ENCODE measurements at places on chromosomes 12 and 14.

DNA sequence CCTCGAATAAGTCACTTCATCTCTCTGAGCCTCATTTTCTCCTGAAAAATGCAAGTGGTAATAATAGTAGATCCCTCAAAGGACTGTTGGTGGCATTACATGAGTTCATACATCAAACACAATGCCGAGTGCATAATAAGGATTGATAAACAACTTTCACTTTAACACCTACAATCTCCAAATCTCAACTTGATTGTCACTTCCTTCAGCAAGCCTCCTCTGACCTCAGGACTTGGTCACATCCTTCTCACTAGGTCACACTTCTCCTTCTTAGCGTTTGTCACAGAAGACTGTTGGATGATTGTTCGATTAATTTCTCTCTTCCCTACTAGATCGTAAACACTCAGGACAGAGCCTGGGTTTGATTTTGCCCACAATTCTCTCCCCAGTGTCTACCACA is 7.9 kb upstream of the PRKAB1 start:
- peak overlapping the region; percentile 78 for H3K27ac ChIP-seq
- H3K36me3 ChIP-seq, result no peaks in the 10 kb centered on the region
- H3K4me1 ChIP-seq, result peaks cover 9% of the 10 kb centered on the region
- no peak overlapping the region for H3K4me3 ChIP-seq

GRCh38 chr12:72295101-72295500 is 22.9 kb downstream of the TRHDE start:
- no peaks in the 10 kb centered on the region for H3K27me3 ChIP-seq
- H3K27ac ChIP-seq, result no peak overlapping the region
- H3K36me3 ChIP-seq, result peaks cover 2% of the 10 kb centered on the region
- DNase-seq, result no peak

DNA sequence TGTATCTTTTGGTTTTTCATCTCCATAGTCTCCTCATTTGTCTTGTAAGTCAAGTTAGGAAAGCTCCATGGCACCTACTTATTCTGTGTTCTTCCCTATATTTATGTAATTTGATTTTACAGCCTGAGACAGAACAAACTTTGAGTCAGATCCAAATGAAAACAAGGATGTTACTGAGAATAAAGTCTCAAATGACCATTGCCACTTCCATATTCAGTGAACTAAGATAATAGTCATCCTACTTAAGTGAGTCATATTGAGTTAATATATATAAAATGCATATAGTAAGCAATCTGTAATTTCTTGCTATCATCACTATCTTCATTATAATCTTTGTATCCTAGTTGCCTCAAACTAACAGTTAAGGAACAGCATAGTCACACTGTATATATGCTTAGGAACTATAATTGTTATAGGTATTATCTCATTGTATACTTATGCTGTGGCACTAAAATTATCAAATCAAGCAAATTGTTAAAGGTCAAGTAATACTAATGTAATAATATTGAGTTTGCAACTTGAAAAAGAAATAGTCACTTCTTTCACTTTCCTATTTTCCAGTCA is 30.8 kb downstream of the TMTC3 start:
- no peak overlapping the region for H3K27ac ChIP-seq
- H3K36me3 ChIP-seq, result peaks cover 38% of the 10 kb centered on the region
- no peak for DNase-seq
- no peaks in the 10 kb centered on the region for H3K4me1 ChIP-seq
- no peaks in the 10 kb centered on the region for H3K27me3 ChIP-seq

GRCh38 chr12:6230321-6231110 is 30.3 kb downstream of the CD9 start:
- H3K36me3 ChIP-seq, result peaks cover 2% of the 10 kb centered on the region
- peaks cover 21% of the 10 kb centered on the region for H3K4me1 ChIP-seq
- DNase-seq, result peak; percentile 77
- peak overlapping the region; percentile 74 for H3K4me3 ChIP-seq
- peaks cover 30% of the 10 kb centered on the region for H3K27me3 ChIP-seq
- peak overlapping the region; percentile 92 for H3K27ac ChIP-seq

DNA sequence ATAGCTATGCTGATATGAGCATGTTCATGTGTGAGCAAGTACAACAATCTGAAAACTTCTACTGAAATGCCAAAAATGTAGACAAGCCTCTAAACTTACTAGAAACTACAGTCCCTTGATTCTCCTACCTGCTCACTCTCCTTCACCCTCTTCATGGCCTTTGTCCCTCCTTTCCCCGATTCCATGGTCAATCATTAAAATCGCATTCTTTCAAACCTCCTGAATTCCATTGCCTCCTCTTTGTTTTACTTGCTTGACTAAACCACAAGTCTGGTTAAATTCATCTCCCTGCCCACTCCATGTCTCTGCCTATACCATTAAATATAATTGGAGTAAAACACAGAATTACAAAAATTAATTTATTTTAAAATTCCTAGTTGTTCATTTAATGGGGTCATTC is 33.0 kb upstream of the SSTR1 start:
- DNase-seq, result no peak
- no peaks in the 10 kb centered on the region for H3K4me1 ChIP-seq
- H3K36me3 ChIP-seq, result no peaks in the 10 kb centered on the region
- no peak overlapping the region for H3K4me3 ChIP-seq
- peaks cover 26% of the 10 kb centered on the region for H3K27me3 ChIP-seq

- H3K27ac ChIP-seq, result no peak overlapping the region
- no peak for DNase-seq
- H3K4me1 ChIP-seq, result no peaks in the 10 kb centered on the region
Observed at GRCh38 chr12:40446385-40446784, 221.6 kb downstream of the LRRK2 start.

DNA sequence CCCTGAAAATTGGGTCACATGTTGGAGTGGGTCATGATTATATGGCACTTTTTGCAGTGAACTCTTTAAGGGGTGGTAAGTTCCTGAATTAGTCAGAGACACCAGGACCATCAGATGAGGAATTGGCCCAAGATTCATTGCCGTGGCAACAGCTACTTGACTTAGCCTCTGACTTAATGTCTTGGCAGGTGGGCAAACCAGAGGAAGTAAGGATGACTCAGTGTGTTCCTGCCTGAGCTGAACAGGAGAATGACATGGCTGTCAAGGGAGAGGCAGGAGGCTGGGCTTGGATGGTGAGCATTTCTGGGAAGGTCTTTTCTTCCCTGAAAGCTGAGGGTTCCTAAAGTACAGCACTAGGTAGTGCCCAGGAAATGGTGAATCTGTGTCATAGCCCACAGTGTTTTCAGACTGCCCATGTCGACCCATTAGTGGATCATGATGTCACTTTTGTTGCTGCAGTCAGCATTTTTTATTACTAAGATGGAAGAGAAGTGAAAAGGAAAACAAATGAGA is 170.1 kb upstream of the PWP1 start:
- DNase-seq, result no peak
- H3K4me1 ChIP-seq, result peaks cover 17% of the 10 kb centered on the region
- peaks cover 10% of the 10 kb centered on the region for H3K36me3 ChIP-seq

All from effector memory CD8-positive, alpha-beta T cell (primary cell).